Adrenal gland (tissue), 19 donors: ENCODE measurements at places on chromosomes 1 and 21.

- no peaks in the 10 kb centered on the region for H3K36me3 ChIP-seq
- H3K4me3 ChIP-seq = no peak overlapping the region
- no peaks in the 10 kb centered on the region for H3K27me3 ChIP-seq
- peaks cover 5% of the 10 kb centered on the region for H3K4me1 ChIP-seq
These were observed 76.9 kb downstream of the CLIC6 start for GRCh38 chr21:34745557-34746255.

GRCh38 chr21:46091631-46092025 is 6.3 kb upstream of the COL6A2 start:
- peak overlapping the region; percentile 66 for H3K27ac ChIP-seq
- no peak overlapping the region for H3K4me3 ChIP-seq
- H3K36me3 ChIP-seq = no peaks in the 10 kb centered on the region
- H3K27me3 ChIP-seq = no peaks in the 10 kb centered on the region

GRCh38 chr1:13607002-13607401 is 23.4 kb downstream of the PDPN start:
- H3K27me3 ChIP-seq = no peaks in the 10 kb centered on the region
- DNase-seq = no peak
- H3K27ac ChIP-seq = no peak overlapping the region
- H3K4me1 ChIP-seq = no peaks in the 10 kb centered on the region
- H3K36me3 ChIP-seq = no peaks in the 10 kb centered on the region

GRCh38 chr1:193438312-193438711 is 251.9 kb upstream of the B3GALT2 start:
- H3K4me1 ChIP-seq = no peaks in the 10 kb centered on the region
- H3K27ac ChIP-seq = no peak overlapping the region
- H3K27me3 ChIP-seq = no peaks in the 10 kb centered on the region
- H3K4me3 ChIP-seq = no peak overlapping the region

- H3K27ac ChIP-seq = peak overlapping the region; percentile 17
- no peaks in the 10 kb centered on the region for H3K4me1 ChIP-seq
- H3K4me3 ChIP-seq = no peak overlapping the region
- H3K36me3 ChIP-seq = no peaks in the 10 kb centered on the region
These were observed 76.1 kb upstream of the KIAA0040 start for GRCh38 chr1:175268720-175269119.

- H3K36me3 ChIP-seq = no peaks in the 10 kb centered on the region
- H3K27ac ChIP-seq = no peak overlapping the region
- H3K4me1 ChIP-seq = no peaks in the 10 kb centered on the region
- H3K27me3 ChIP-seq = peaks cover 5% of the 10 kb centered on the region
- peak; percentile 84 for DNase-seq
These were observed 58.4 kb upstream of the CACNA1E start for GRCh38 chr1:181424786-181425403.

GRCh38 chr1:204368996-204369726 is 9.4 kb upstream of the PLEKHA6 start:
- no peaks in the 10 kb centered on the region for H3K4me1 ChIP-seq
- H3K36me3 ChIP-seq = no peaks in the 10 kb centered on the region
- no peaks in the 10 kb centered on the region for H3K27me3 ChIP-seq
- DNase-seq = no peak

GRCh38 chr21:43778469-43779335 is 2.6 kb upstream of the CSTB start:
- no peaks in the 10 kb centered on the region for H3K27me3 ChIP-seq
- H3K4me3 ChIP-seq = no peak overlapping the region
- no peak overlapping the region for H3K27ac ChIP-seq
- no peak for DNase-seq
